ENCODE measurements at places on chromosomes 13 and 19.

GRCh38 chr19:34985249-34986022 is 14.7 kb upstream of the GRAMD1A start:
- no peak for DNase-seq

DNA sequence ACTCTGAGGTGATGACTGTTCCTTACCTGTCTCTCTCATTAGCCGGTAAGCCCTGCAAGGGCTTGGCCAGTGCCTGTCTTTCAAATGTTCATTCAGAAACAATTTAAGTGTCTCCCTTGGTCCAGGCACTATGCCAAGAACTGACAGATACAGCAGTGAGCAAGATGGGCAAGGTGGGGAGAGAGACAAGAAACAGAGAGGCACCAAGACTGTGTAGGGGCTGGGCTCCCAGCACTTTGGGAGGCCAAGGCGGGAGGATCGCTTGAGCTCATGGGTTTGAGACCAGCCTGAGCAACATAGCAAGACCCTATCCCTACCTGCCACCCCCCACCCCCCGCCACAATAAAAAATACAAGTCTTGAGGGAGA is 1.3 kb upstream of the CCNE1 start:
- DNase-seq: no peak

DNA sequence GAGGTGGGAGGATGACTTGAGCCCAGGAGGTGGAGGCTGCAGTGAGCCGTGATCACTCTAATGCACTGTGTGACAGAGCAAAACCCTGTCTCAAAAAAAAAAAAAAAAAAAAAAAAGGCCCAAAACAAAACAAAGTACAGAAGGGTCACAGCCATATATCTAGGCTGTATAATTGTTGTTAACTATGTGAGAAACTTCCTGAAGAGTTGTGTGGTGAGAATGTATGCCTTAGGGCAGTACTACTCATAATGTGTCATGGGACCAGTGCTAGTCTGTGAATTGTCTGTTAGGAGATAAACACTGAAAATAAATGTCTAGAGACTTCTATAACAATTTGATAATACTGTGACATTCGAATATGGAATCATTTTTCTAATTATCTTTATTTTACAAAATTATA is 43.1 kb downstream of the PAN3 start:
- DNase-seq: no peak

DNA sequence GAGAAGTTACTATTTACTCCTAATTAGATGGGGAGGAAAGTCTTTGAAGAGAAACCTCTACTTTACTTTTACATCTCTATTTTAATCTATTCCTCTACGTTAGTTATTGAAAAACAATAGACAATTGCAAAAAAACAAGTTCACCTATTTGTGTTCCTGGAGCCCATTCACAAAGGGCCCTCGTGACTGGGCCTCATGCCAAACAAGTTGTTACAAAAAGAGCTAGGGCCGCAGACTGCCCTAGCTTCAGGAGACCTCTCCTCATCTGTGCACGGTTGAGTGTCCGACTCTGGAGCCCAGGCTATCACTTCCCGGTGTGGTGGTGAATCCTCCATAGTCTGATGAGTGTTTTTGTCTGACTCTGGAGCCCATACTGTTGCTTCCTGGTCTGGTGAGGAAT is 190.9 kb downstream of the ZNF486 start:
- no peak for DNase-seq

DNA sequence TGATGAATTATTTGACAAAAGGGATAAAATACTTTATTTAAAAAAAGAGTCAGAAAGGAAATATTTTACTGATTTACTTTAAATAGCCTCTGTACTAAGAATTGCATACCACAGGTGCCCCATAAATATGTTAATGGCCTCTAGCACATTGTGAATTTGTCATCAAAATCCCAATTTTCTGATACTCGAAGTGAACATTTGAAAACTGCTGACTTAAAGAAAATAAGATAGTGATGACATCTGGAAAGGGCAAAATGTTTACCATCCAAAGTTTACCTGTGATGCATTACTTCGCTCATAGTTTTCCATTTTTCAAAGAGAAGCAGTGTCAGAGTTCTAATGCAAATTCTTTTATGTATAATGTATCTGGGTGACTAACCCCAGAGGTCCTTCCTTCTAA is 455.4 kb downstream of the KLF5 start:
- DNase-seq: no peak

GRCh38 chr13:48526286-48526685 is 6.6 kb downstream of the RCBTB2 start:
- no peak for DNase-seq

DNA sequence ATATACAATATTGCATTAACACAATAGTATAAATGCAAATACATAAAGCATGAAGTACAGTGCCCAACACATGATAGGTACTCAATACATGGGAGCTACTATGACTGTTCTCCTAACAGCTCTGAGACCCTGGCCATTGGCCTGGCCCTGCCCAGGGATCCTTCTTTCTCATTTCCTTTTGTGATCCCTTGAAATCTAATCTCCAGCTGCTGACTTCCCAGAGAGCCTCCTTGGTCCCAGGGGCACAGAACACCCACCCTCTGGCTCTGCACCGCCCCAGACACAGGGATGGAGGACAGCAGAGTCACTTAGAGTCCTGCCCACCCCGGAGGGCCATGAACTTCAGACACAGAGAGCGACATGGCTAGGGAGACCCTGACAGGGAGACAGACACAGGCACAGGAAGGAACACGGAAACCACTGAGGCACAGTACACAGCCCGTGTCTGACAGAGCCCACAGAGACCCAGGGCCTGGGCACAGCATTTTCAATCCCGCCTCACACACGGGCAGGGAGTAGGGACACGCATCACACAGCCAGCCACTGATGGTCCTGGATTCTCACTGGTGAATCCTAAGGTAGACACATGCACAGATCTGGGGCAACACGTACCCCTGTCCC is 4.2 kb upstream of the SYCN start:
- DNase-seq: no peak

GRCh38 chr13:69324090-69324886 is 783.3 kb upstream of the ATXN8OS start:
- peak; percentile 45 for DNase-seq

GRCh38 chr13:24092108-24092507 is 68.4 kb upstream of the SPATA13 start:
- DNase-seq: no peak

GRCh38 chr19:15299568-15300409 is 32.5 kb downstream of the BRD4 start:
- DNase-seq: no peak

- DNase-seq: no peak
Observed at GRCh38 chr13:33793726-33794125, 24.2 kb upstream of the RFC3 start.

GRCh38 chr13:23159760-23160637 is 20.8 kb upstream of the SGCG start:
- no peak for DNase-seq

DNA sequence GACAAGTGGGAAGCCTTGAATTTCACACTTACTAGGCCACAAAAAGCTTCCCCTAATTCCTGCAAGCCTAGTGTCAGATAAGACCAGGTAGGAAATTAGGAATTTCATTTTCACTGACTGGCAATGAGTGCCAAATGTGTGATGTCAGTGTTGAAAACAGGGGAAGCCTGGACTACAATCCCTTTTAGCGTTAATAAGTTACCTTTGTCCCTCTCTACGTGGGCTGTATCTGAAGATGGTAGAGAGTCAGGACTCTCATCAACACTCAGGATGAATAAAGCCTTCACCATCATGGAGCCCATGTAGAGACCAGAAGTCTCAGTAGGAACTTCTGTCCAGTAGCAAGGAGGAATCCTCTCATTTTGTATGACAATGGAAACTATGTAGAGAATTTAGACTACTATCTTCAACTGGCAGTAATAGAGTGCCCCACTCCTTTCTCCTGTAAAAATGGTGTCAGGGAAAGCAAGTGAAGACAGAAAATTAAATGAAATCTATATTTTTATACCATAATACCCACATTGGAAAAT is 324.1 kb upstream of the KLHL1 start:
- no peak for DNase-seq

GRCh38 chr19:36081385-36081784 is 26.7 kb downstream of the WDR62 start:
- no peak for DNase-seq

GRCh38 chr13:50106559-50106958 is 91.3 kb downstream of the KCNRG start:
- DNase-seq: no peak

DNA sequence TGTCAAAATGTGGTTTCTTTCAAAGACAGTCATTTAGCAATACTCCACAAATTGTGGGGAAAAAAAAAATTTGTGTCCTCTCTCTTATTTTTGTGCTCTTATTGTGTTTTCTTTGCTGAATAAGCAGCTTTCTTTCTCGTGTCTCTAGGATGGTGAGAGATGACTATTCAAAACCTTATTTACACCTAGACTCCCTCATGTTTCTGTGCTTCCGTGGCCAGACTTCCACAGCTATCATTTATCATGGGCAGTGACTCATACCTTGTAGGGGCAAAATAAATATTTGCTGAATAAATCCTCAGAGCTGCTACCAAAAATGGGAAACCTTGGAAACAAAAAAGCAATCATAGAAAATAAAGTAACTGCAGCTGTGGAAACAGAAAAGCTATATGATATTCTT is 204.9 kb upstream of the MIR17HG start:
- DNase-seq: peak; percentile 47

DNA sequence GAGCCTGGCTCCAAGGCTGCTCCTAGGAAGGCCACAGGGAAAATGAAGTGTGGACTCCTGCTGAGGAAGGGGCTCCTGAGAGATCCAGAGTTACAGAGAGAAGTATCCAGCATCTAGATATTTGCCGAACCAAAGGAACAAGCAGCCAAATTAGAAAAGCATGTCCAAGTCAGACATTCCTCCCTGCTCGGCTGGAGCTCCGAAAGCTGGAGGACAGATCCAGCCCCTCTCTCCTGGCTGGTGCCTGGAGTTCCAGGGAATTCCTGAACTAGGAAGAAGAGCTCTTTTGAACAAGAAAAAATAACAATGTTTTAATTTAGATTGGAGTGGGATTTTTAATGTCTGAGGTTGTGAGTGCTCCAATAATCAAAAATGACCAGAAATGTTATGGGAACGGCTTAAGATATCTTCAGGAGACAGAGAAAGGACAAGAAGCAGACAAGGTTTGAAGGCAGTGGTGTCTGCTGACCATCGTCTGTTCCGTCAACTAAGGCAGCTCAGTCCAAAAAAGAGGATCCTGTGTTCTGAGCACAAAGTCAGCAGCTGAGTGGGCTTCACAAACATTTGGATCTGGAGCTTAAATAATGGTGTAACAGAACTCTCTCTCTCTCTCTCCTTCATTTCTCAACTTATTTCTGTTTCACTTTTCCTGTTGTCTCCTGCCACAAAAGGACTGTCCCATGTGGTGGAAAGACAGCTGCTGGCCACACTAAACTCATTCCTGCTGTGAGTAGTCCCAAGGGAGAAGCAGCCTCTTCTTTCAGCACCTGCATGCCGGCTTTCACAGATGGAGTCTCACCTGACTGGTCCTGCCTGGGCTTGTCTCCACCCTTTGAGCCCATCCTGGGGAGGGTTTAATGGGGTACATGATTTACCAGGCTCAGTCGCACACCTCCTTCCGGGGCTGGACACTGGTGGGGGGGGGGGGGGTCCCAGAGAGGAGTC is 31.5 kb upstream of the IRS2 start:
- no peak for DNase-seq

DNA sequence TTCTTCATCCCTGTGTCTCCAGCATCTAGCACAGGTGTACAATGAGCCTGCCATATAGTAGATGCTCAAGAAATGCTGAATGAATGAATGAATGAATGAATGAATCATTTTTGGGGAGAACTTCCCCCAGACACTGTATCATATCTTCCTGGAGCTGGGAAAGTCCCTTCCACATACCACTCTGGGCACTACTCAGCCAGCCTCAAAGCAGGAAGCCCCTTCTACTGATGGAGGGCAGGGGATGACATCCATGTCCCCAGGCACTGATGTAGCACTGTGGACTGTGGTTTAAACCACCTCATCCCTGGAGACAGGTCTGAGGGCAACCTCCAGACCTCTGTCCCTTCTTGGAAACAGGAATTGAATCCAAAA is 4.8 kb downstream of the GNA15 start:
- DNase-seq: no peak

DNA sequence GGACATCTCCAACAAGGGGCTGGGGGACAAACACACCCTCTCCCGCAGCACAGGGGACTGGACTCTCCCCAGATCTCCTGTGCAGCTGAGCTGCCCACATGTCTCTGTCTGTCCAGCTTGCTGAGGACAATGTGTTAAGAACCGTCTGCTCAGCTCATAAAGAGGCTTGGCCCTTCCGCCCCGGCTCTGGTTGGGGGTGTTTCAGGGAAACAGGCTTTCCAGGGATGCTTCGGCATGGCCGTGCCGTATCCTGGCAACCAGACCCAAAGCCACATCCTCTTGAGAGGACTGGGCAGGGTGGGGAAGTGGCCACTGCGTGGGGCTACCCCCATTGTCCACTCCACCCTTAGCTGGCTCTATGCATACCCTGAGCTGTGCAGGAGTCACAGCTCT is 41.1 kb upstream of the CHST8 start:
- DNase-seq: no peak

DNA sequence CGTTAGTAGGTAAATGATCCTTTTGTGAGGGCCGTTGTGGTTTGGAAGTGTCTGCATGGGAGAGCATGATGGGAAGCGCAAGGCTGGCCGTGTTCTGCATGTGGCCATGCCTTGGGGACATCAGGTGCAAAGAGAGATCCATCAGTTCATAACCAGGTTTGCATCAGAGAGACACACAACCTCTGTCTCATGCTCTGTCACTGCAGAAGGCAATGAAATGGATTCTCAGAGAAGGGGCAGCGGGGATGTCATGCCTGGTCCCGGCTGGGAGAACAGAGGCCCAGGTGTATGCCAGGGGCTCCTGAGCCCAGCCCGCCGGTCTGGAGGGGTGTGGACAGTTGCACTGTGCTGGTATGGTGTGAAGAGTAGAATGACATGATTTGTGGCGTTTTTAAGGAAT is 60.2 kb downstream of the GGACT start:
- no peak for DNase-seq

GRCh38 chr19:7680606-7681339 is at the start of gene TRAPPC5:
Gene TRAPPC5 (plus strand): TSS chr19:7680833. CDS start chr19:7682254, 1,421 bp downstream.
- peak; percentile 80 for DNase-seq

DNA sequence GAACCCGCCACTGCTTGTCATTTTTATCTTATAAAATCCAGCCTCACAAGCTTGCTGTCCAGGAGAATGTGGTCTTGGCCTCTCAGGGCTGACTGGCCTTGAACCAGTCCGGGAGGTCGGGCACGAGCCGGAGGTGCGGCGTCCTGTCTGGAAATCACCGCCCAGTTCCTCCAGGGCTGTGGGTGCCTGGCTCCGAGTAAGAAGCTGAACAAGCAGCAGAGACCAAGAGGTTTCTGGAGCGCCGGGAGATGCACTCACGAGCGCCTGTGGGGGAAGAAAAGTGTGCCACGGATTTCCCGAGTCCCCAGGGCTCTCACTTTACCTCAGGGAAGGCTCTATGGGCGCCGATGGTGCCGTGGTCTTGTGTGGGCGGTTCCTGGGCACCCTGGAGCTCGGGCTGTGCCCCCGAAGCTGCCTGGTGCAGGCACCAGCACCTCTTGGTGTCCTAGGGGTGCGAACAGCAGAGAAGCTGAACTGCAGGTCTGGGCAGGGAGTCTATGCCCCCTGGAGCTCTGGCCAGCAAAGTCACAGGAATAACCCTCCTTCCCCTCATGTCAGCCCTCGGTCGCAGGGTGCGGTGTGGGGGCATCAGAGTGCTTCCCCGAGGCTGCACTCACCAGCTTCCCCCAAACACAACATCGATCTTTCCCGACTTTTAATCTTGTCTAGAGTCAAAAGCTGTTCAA is 50.0 kb downstream of the GAS6 start:
- DNase-seq: no peak
